Stimulated activated CD4-positive, alpha-beta T cell treated with anti-CD3 and anti-CD28 coated beads, Interleukin-15, amount 100 ng/mL, for 1 hour (primary cell): ENCODE measurements at places on chromosomes 5 and 9.

GRCh38 chr5:96470785-96471184 lies 37.7 kb upstream of the PCSK1 start:
- no peak for DNase-seq

GRCh38 chr5:4054092-4054491 lies 458.5 kb downstream of the IRX1 start:
- no peak for DNase-seq

DNA sequence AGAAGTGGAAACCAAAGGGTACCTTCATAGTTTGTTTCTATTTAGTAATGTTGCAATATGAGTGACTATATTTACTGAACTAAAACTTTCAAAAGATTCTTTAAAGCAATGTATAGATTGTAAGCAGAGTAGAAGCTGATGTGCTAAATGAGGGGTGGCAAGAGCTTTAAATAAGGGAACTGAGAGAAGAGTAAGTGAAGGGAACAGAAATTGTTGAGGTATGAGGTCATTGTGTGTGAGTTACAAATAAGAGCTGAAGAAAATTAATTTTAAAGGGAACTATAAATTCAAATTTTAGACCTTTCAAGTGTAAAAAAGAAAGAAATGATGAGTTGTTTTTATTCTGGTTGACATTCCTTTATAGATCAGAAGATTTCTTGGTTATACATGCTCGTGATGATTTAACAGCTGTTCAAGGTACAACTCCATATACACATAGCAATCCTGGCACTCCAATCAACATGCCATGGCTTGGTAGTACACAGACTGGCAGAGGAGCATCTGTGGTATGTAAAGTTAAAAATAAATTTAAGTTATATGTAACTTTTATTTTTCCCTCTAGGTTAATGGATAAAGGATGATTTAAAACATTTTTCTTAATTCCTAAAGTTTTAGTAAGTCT lies 135.1 kb upstream of the TNFAIP8 start:
- DNase-seq: no peak

GRCh38 chr9:137044502-137045177 lies 1.3 kb downstream of the NPDC1 start:
- no peak for DNase-seq

DNA sequence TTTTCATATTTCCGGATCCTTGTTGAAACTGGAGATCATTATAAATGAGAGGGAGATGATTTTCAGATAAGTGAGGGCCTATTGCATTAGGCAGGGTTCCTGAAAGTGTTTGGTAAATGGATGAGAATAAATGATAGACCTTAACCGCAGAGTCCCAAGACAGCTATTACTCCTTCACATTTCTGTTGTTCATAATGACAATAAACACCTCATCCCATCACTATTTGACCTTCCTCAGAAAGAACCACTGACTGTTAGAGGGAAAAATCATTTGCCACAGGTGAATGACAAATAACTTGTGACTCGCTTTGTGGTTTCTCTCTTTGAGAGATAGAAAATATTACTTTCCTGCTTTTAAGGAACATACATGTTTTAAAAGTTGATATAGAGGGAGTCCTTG lies 47.3 kb upstream of the TRMT10B start:
- DNase-seq: no peak

- DNase-seq: no peak
Observed at GRCh38 chr5:55934115-55934613, 60.6 kb downstream of the IL6ST start.

DNA sequence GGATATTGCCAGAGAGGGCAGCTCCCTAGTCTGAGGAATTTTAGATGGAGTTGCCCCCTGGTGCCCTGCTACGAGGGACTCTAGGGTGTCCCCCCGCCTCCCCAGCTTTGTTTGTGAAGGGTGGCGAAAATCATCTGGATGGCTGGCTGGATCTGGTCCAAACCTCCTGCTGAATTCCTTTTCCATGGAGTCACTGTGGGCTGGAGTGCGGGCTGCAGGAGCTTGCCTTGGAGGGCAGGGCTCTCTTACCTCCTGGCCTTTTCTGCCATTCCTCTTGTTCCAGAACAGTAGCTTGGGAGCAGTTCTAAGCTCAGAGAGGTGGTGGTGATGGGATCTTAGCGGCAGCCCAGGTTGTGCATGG lies 2.1 kb downstream of the SYNPO start:
- DNase-seq: no peak

DNA sequence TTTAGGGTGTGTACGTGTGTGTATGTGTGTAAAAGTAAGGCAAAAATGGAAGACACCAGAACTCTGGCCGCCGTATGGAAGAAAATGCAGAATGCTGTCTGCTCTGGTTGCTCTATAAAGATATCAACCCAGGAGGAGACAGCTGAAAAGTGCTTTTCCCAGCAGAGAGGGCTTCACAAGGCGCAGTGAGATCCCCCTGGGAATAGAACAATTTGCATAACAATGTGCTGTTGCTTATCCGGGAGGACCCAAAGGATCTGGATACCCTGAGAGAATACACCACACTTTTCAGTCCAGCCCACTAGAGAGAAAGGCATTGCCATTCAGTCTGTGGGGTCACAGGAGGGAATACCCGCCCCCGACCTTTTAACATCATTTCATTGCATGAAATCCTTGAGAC lies 230.6 kb downstream of the EBF1 start:
- DNase-seq: no peak

DNA sequence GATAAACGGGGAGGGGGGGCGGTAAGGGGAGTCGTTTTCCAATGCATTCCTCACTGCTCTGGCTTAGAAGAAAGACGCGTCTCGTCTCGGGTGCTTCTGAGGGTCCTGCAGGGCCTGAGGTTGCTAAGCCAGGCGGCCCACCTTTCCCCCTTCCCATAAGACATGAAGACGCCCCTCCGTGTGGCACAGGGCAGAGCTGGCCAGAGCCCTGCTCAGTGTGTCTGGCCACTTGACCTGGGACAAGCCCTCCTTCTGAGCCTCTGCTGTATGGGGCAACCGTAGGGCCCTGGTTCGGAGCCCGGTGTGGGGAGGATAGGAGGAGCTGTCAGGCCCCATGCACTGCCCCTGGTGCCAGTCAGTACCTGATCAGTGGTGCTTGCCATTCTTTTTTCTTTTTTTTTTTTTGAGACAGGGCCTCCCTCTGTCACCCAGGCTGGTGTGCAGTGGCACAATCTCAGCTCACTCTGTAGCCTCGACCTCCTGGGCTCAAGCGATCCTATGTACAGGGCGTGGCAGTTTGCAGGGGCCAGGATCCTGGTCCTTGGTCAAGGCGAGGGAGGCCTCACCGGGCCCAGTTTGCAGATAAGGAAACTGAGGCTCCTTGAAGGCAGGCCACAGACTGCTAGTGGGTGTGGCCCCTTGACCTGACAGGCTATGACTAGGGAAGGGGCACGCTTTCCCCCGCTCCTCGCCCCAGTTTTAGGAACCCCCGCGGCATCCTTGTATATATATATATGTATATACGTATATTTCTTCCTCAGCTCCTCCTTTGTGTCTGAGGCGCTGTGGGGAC lies 172.3 kb upstream of the IER5L start:
- no peak for DNase-seq

GRCh38 chr5:5540065-5540464 lies 117.6 kb downstream of the ICE1 start:
- DNase-seq: no peak

DNA sequence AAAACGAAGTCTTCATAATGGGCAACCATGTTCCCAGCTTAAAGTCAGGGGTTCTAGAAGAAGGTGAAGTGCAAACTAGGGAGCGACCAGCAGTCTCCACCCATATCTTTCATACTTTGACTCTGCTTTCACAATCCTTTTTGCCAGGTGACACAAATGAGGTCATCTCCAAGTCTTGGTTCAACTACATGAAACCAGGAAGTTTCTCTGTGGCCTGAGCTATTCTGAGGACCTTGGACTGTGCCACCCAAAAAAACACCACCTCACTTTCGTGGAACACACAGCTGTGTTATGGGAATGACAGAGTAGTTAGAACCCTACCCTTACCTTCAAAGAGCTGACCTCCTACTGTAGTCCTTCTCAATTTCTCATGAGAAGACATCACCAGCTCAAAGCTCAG lies 309.2 kb downstream of the AGTPBP1 start:
- no peak for DNase-seq

DNA sequence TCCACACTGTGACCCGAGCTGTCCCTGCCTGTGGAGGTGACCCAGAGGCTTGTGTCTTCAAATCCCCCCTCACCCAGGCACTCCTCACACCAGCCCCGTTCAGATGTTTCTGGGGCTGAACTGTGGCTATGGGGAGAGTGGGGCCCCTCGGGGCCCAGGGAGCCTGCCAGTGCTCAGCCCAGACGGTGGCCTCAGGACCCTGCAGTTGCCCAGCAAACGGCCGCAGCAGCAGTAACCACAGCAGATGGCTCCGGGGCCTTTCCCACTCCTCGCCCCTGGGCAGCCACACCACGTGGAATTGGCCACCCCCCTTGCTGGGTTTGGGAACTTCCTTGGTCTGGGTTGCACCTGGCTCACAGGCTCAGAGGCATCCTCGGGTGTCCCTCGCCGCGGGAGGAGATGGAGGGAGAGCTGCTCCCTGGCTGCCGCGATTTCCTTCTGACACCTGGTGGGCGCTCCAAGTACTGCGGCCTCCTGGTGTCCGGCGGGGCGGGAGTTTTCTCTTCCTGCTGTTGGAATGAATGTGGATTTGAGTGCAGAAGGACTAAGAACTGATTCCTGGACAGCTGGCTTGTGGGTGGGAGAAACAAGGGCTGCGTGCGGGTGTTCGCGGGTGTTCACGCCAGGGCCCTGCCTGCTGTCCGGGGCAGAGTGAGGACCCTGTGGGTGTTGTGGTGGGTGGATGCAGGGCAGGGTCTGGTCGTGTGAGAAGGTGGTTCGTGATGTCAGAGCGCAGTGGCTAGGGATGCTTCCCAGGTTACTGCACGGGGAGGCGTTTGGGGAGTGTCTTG lies 97.5 kb downstream of the COL5A1 start:
- DNase-seq: peak; percentile 32

DNA sequence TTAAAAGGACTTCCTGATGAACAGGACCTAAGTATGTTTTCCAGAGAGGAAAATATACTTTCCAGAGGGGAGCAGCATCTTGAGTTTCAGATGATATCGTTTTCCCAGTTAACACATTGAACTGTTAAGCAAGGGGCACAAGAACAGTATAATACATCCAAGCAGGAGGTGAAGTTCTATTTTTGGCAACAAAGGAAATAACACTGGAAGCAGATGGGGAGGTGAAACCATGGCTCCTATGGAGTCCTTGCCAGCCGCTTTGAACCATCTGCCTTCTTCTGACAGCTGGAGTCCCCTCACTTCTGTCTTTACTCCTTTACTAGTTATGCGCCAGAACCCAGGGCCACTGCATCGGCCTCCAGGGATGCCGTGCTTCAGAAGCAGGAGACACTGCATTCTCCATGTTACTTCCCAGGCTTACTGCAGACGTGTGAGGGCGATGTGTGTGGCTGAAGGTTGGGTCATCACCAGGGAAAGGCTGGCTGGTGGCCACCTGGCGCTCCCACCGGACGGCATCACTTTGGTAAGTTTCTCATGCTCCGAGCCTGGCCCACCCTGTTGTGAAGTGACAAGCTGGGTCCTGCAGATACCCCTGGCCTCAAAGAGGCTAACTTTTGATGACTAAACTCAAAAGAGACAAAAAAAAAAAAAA lies 77.8 kb downstream of the TTLL11 start:
- no peak for DNase-seq

GRCh38 chr9:110918316-110919049 lies 119.8 kb downstream of the LPAR1 start:
- DNase-seq: no peak

GRCh38 chr9:95724253-95724991 lies 151.1 kb upstream of the ERCC6L2 start:
- DNase-seq: no peak

GRCh38 chr9:84761137-84761808 lies 91.7 kb downstream of the NTRK2 start:
- DNase-seq: no peak

DNA sequence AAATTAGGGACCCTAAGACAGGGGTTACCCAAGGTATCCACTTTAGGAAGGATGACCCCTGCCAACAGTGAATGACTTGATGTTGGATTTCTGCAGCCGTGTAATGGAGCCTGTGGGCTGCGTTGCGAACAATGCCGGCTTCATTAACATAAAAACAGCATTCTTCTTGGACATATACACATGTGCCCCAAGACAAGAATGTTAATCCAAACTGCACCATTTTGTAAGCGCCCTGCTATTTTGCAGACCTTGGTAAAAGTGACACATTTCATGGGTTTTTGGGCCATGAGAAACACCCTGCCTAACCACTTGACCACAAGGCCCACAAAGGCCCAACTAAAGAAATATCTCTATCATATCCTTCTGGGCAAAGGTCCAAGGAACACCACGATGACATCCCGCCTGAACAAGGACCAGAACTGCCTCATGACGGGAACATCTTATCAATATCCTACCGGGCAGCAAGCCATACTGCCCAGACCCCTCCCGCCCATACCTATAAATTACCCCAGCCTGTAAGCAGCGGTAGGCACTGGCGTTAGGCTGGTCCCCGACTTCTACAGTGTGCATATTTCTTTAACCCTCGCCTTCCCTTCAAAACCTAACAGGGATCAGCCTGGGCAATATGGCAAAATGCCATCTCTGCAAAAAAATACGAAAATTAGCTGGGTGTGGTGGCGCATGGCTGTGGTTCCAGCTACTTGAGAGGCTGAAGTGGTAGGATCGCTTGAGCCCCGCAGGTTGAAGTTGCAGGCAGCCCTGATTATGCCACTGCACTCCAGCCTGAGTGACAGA lies 9.7 kb upstream of the PDCD1LG2 start:
- no peak for DNase-seq

DNA sequence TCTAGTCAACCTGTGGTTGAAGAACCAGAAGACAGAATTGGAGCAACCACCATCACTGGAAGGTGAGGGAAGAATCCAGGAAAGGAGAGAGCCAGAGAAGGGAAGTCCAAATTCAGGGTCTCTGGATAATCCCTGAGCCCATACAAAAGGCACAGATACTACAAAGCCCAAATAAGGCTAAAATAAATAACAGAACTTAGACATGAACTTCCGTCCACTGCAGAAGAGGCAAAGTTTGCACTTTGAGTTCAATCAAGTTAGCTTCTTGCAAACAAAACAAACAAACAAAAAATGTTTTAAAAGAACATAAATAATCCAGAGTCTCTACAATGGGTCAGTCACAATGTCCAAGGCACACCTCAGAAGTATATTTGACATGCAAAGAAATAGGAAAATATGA lies 21.0 kb downstream of the CFAP77 start:
- no peak for DNase-seq

DNA sequence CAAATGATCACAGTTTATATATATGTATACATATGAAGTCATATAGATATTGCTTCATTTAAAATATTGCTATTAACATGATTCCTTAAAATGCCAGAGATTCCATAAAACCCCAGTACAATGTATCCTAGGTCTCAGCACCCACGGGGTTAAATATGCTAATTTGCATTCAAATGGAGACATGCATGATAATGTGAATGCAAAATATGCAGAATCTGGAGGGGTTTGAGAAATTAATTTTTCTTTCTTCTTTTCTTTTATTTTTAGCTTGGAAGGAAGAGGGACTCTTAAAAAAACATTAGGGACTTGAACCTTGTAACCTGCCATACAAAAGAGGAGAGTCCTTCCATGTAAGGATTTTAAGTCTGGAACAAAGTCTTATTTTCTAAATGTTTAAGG lies 211.9 kb downstream of the MEF2C start:
- no peak for DNase-seq

GRCh38 chr9:79615038-79615437 lies 43.3 kb downstream of the TLE4 start:
- no peak for DNase-seq

- no peak for DNase-seq
Observed at GRCh38 chr5:124285071-124285470, 461.4 kb downstream of the ZNF608 start.
